Natural killer cell (primary cell): ENCODE measurements at places on chromosomes 13 and 19.
A peak's percentile ranks its signal among the peaks of the same experiment; 100 is the strongest.

DNA sequence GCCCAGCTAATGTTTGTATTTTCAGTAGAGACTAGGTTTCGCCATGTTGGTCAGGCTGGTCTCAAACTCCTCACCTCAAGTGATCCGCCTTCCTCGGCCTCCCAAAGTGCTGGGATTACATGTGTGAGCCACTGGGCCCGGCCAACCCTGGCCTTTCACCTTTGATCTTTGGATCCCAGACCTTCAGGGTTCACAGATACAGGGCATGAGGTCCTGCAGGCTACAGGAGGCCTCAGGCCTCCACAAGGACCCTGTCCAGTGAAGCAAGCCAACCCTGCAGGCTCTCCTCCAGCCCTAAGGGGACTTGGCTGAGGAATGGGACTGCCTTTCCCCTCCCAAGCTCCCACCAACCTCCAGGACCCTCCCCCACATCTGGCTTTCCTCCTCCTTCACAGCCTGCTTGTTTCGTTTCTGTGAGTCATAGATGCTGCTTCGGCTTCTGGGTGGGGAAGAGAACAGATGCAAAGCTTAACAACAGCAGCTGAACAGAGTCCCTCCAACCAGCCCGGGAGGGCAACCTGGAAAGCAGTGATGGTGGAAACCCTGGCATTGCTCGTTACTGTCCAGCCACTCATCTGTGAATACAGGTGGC is 11.8 kb downstream of the ARHGEF18 start:
- no peak for DNase-seq

GRCh38 chr19:29265436-29265835 is 52.5 kb upstream of the UQCRFS1 start:
- no peak for DNase-seq

DNA sequence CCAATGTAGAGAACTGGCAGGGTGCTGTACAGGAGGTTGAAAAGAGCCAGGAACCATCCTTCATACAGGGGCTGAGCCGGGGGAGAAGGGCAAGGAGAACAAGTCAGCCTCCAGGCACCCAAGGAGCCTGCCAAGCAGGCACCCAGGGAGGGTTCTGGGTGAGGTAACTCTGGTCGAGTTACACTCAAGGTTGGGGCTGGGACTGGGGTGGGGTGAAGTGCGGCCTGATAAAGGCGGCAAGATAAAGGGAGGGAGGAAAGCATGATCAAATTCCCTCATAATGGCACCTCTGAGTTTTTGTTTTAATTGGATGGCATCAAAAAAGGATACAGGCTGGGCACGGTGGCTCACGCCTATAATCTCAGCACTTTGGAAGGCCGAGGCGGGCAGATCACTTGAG is 25.0 kb downstream of the ATP8B3 start:
- DNase-seq: no peak

- no peak for DNase-seq
Observed at GRCh38 chr13:59931621-59932020, 232.1 kb downstream of the DIAPH3 start.

- DNase-seq: no peak
Observed at GRCh38 chr13:50831512-50831911, 12.0 kb downstream of the DLEU7 start.

- DNase-seq: no peak
Observed at GRCh38 chr13:110162866-110163658, 143.9 kb downstream of the COL4A1 start.

GRCh38 chr19:4267101-4267900 is 11.8 kb upstream of the SHD start:
- peak; percentile 72 for DNase-seq

DNA sequence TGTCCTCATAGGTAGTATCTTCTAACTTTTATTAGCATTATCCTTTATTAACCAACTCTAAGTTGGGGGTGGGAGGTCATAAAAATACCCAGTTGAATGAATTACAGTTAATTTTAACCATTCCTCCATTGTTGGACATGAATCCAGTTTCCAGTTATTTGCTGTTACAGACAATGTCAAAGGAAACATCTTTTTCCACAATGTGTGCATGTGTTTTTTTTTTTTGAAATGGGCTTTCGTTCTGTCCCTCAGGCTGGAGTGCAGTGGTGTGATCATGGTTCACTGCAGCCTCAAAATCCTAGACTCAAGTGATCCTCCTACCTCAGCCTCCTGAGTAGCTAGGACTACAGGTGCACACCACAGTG is 32.0 kb downstream of the KLF5 start:
- no peak for DNase-seq

- no peak for DNase-seq
Observed at GRCh38 chr13:30021611-30022010, 171.2 kb upstream of the UBL3 start.

DNA sequence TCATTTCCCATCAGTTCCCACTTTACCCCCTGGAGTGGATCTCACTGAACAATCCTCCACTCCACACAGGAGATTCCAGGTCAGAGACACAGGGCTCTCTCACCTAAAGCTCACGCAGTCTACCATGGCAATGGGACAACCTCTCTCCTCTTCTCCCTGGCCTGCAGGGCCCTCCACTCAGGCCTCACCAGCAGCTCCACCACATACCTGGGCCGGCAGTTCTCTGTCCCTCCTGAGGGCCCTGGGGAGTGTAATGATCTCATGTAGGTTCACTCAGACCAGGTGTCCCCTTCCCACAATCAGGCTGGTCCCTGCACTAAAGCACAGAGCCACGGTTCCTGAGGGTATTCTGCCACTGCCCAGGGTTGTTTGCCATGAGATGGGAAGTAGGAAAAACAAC is 15.6 kb downstream of the CEACAM3 start:
- no peak for DNase-seq

DNA sequence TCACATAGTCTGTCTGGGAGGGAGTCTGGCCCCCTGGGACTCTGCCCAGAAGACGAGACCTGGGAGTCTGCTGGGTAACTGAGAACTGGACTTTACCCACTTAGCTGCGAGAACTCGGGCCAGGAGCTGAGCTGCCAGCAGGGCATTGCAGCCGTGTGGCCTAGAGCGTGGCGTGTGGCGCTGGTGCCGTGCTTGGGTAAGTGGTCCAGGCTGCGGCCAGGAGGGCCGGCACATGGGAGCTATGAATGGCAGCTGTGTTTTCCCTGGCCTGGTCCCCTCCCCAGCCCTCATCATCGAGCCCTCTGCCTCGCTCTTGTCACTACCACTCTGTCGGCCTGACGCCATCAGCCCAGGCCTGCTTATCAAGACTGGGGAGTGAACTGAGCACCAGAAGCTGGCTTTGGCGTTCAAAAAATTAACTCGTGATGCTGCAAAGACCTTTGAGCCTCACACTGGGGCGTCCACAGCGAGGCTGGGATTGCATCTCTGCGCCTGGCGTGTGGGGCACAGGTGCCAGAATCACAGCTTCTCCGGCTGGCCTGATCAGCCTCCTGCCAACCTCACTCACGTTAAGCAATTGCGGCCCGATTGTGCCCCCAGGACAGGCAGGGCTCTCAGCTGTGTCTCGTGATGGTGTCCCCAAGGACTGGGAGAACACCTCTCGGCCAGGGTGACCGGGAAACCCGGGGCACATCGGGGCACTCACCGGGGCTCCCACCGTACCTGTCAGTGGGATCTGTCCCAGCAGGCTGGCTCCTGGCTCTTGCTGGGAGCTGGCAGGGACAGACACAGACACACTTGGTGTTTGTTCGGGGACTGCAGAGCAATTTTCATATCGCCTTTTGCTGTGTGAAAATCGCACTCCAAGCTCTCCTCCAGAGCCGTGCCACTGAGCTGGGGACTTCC is 85.9 kb downstream of the KDM4B start:
- DNase-seq: no peak

GRCh38 chr19:53595510-53595867 is 36.3 kb upstream of the DPRX start:
- DNase-seq: no peak
